ENCODE measurements at places on chromosomes 6 and 20. TPM values are rescaled to one million over a fixed set of nuclear protein-coding genes. Genes with fewer than 3 reads are reported as not detected.

The SPTLC3 gene
- 2.0 TPM for polyA plus RNA-seq

The TFAP2B gene
- polyA plus RNA-seq = 0.08 TPM

The PTPRT gene
- polyA plus RNA-seq = 0.35 TPM

The EMILIN3 gene
- polyA plus RNA-seq = 27.5 TPM

The RBPJL gene
- not detected for polyA plus RNA-seq

DNA sequence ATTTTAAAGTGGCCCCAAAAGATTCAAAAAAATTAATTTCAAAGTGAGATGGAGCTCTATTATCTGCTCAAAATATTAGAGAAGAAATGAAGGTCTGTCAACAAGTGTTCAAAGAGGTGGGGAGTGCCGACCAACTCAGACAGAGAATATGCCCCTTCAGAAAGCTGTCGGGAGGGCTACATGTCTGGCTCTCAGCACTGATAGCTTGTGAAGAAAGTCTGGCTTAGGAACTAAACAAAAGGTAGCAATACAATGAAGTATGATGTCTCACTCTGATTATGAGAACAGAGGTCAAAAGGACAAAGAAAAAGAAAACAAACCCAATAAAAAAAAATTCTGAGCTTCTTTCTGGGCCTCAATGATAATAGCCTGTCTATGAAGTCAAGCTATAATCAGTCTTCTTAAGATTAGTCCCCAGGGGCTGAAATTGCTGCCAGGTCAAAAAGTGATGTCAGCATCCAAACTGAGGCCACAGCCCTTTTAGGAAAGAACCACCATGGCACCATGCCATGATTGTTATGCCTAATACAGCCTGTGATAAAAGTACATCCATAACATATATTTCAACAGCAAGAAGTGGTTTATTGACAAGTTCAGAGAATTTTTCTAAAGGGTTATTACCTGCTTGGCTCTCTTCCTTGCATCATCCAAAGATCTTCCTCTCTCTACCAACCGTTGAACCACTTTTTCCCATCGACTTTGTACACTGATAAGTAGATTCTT lies 150.9 kb downstream of the DST start:
- DNase-seq = no peak

GRCh38 chr20:33773412-33774089 lies 37.6 kb upstream of the CHMP4B start:
- DNase-seq = no peak

DNA sequence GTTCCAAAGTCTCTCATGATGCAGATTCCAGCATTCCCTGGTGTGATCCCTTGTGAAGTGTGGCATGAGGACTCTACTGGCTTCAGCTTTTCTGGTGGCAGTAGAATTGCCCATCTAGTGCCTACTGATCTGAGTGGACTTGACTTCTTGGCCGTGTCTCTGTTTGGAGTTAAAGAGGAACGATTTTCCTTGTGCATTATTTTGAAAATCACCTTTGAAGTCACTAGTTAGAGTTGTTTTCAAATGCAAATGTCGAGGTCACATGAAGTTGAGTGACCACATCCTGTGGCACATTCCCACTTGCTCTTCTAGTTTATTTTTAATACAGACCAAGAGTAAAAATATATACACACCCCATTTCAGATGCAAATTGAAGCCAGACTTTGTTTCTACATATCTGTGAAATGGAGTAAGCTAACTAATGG lies 270.7 kb upstream of the TAB2 start:
- DNase-seq = no peak

GRCh38 chr6:159557031-159557430 lies 136.0 kb downstream of the SOD2 start:
- DNase-seq = peak; percentile 80

- no peak for DNase-seq
Measured at GRCh38 chr6:108732091-108732870, 115.9 kb upstream of the ARMC2 start.

GRCh38 chr6:75333676-75334200 lies 49.1 kb upstream of the TMEM30A start:
- DNase-seq = peak; percentile 43

GRCh38 chr6:83735461-83735860 lies 26.6 kb upstream of the SNAP91 start:
- no peak for DNase-seq

DNA sequence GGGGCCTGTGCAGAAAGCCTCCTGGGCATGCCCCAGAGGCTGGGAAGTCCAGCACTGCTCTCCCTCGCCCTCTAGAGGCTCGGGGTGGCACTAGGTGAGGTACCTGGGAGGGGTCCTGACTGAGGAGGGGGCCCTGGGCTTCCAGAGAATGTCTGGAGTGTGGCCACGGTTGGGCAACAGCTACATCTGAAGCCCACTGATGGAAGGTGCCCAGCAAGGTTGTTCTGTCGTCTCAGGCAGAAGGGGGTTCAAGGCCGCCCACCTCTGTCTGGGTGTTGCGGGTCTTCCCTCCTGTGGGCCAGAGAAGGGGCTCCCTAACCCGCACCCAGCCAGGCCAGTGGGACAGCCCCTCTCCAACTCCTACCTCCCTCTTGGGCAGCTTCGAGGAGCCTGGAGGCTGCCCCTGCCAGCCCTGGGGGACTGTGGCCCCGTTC lies 11.4 kb upstream of the VEGFA start:
- DNase-seq = no peak
